Stimulated activated CD8-positive, alpha-beta memory T cell treated with anti-CD3 and anti-CD28 coated beads, Interleukin-2, amount 100 ng/mL, for 1 hour (primary cell): ENCODE measurements at places on chromosomes 3 and 15.

DNA sequence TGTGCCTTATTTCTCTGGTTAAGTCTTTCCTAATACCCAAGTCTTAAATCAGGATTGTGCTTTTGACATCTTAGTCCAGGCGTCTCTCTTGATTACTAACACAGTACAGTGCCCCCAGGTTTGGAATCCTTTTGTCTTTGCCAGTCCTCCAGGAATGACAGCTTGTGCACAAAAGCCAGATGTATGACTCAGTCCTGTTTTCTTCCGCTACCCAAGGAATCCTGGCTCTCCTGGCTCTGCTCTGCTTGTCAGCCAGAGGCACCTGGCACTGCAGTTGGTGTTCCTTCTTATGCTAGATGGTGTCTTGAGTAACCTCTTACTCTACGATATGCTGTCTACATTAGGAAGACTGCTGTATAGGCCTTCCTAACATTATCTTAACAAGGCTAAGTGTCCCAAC is 728.2 kb upstream of the NECTIN3 start:
- no peak for DNase-seq

DNA sequence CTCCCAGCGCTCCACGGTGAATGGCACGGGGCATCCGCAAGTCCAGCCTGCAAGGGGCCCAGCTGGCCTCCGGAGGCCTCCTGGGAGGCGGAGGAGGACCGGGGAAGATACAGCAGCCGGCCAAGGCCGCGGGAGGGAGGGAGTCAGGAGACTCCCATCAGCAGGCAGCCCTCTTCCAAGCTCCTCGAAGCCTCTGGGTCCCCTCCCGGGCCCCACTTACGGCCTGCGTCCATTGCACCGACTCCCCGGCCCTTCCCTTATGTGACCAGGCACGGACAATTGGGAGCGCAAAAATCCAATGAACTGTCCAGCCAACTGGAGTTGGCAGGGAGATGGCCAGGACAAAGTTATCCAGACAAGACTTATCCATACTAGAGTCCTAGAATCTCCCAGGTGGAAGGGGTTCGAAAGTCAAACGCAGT is 668 bp downstream of the MFGE8 start:
- no peak for DNase-seq

DNA sequence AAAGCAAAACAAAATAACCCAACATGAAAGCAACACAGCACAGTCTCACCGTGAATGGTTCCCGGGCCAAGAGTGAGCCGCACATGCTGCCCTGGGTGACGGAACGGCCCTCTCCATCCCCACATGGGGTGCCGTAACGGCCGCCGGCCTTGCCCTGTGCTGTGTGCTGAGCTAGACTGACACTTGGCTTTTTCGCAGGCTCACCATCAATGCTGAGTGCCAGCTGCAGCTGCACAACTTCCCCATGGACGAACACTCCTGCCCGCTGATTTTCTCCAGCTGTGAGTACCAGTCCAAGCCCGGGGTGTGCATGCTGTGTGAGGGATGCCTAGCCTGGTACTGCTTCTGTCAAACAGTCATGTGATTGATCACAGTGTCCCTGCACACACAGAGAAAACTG is 357.6 kb downstream of the GABRG3 start:
- DNase-seq = no peak

DNA sequence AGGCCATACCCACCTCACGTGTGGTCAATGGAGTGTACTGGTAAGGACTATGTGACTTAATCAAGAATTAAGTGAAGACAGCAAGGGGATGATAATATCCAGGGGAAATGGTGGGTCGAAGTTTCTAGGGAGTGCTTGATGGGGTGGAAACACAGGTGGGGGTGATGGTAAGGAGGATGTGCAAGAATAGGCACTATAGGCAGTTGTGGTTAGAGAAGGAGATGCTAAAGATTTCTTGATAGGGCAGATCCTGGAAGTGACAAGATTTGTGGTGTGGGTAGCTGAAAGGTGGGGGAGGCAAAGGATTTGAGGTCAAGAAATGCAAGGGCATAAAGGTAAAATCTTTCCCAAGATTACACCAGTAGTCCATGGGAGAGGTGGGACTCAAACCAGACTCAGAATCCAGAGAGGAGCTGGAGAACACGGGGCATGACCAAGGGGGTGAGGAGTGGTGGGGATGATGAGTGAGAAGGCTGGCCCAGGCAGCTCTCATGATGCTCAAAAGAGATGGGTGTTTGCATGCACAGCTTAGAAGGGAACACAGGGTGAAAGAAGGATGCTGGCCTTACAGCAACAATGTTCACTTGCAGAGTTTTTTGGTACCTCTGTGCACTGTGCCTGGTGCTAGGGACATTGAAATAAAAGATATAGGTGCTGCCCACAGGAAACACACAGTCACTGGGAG is 78.4 kb downstream of the CCR1 start:
- no peak for DNase-seq

GRCh38 chr3:484341-484740 is 287.8 kb downstream of the CHL1 start:
- DNase-seq = no peak

DNA sequence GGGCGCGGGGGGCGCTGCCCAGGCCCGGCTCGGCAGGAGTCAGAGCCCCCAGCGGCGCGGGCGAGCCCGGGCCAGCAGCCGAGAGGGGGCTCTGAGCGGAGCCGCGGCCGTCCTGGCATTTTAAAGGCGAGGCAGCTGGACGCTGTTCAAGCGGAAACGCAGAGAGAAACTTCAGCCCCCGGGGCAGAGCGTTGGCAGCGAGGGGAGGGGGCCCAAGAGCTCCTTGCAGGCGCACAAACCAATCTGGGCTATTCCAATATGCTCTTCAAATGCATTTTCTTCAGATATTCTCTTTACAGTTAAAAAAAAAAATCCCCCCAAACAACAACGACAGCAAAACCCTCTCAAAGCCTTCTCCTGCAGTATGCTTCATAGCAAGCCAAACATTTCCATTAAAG is at the start of gene CTXND1:
Gene CTXND1 (minus strand): TSS at position 93 of the 398 bp plus-strand sequence. CDS start 50,264 bp downstream, outside the sequence.
- no peak for DNase-seq

GRCh38 chr3:194080913-194081800 is 54.8 kb upstream of the HES1 start:
- DNase-seq = no peak

- DNase-seq = no peak
Measured at GRCh38 chr3:58250093-58250707, 12.6 kb downstream of the ABHD6 start.

DNA sequence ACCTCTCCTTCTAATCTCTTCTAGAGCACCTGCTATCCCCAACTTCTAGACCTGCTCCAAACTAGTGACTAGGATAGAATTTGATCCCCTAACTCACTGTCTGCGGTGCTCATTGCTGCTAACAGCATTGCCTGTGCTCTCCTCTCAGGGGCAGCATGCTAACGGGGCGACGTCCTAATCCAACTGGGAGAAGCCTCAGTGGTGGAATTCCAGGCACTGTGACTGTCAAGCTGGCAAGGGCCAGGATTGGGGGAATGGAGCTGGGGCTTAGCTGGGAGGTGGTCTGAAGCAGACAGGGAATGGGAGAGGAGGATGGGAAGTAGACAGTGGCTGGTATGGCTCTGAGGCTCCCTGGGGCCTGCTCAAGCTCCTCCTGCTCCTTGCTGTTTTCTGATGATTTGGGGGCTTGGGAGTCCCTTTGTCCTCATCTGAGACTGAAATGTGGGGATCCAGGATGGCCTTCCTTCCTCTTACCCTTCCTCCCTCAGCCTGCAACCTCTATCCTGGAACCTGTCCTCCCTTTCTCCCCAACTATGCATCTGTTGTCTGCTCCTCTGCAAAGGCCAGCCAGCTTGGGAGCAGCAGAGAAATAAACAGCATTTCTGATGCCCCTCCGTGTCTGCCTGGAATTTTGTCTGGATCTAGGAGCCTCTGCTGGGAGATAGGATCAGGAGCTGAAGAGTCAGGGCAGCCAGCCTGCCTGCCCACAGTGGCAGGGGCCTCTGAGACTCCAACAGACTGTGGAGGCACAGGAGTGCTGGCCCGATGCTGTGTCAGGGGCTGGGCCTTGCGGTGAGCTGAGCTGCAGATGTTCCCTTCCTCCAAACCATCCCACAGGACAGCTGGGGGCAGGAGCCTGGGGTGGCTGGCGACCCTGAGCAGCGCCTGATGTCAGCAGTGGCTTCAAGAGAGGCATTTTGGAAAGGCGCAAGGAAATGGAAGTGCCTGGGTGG is 3.0 kb downstream of the ISLR start:
- no peak for DNase-seq

- no peak for DNase-seq
Measured at GRCh38 chr3:42682301-42683070, 2.9 kb upstream of the KLHL40 start.
